Hematopoietic multipotent progenitor cell (in vitro differentiated cells): ENCODE measurements at places on chromosomes 1 and 21.

- no peak for DNase-seq
These were observed 22.9 kb downstream of the DDX20 start for GRCh38 chr1:111778541-111779051.

GRCh38 chr1:23592209-23592892 lies 33.0 kb upstream of the ID3 start:
- no peak for DNase-seq

- no peak for DNase-seq
These were observed 188.2 kb upstream of the NFIA start for GRCh38 chr1:60894130-60894529.

DNA sequence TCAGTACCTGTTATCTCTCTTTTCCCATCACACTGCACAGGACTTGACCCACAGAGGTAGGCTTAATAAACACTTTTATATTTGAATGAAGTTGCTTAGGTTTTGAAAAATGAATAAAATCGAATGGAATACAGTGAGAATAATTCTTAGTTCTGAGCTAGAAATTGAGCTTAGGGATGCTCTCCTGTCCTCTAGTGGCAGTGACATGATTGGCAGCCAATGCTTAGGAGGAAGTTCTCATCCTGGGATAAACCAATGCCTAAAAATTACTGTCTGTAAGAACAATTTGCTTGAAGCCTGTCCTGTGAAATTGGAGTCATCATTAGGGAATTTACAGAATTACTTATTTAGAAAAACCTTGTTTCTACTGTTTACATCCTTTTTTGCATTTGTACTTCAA lies 21.3 kb upstream of the CYP4X1 start:
- DNase-seq, result no peak

DNA sequence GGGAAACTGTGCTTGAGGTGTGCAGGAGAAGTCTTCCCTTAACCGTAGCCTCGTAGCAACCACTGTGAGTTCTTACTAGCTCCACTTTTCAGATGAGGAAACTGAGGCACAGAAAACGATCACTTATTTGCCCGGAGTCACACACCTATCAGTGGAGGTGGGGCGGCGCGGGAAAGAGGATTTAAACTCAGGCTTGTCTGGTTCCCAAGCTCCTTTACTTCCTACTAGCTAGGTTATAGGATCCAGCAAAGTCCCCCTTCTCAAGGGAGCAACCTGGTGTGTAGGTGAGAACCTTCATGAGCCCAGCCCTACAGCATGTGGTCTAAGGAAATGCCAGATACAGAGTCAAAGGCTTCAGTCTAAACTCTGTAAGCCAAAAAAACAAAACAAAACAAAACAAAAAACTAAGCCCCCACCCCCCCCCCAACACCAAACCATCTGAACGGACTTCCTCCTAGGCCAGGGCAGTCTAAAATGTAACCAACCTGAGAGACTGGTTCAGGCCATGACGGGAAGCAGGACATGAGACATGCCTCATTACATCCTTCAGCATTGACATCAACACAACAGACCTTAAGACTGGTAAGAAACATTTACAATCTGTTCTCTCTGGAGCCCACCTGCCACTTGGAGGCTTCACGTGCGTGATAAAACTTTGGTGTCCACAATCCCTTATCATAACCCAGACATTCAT lies 709 bp upstream of the FBXO42 start:
- DNase-seq, result peak; percentile 56

- no peak for DNase-seq
These were observed 128.5 kb downstream of the RHOU start for GRCh38 chr1:228863776-228864175.

DNA sequence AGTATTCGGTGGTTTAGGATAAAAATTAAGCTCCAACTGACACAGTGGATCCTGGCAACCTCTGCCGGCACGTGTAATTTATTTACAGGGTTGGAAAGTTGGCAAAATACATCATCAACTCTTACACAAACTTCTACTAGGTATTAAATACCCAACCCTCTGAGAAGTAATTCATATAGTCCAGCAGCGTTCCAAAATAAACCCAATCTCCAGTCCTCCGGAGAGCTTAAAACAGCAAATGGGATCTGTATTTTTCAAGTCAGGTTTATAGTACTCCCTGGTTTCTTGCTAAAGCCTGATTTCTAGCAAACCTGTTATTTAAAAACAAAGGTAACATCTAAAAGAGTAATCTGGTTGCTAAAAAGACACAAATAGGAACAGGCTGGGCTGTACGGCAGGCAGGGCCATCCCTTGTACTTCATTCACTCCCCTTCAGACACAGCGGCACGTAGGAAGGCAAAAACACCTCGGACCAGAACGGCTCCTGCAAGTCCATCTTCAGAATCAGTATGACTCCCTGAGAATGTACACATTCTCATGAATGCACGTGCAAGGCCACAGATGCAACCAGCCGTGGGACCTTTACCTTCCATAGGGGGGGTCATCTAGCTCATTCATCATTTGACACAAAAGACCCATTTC lies 8.6 kb downstream of the GLIS1 start:
- no peak for DNase-seq

- DNase-seq, result no peak
These were observed 45.3 kb upstream of the SIPA1L2 start for GRCh38 chr1:232675260-232675659.

DNA sequence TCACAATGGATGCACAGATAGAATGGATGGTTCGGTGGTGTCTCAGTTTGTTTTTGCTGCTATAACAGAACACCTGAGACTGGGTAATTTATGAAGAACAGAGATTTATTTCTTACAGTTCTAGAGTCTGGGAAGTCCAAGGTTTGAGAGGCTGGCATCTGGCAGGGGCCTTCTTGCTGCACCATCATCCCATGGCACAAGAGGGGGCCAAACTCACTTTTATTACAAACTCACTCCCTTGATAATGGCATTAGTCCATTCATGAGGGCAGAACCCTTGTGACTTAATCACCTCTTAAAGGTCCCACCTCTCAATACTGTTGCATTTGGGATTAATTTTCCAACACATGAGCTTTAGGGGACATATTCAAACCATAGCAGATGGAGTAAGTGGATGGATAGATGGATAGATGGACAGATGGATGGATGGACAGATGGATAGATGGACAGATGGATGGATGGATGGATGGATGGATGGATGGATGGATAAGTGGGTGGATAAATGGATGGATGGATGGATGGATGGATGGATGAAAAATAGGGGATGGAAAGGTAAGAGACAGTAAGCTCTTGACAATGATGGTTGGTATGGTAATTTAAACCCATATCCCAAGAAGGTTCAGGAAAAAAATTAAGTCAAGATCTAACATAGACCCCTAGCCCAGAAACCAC lies 16.5 kb downstream of the CAMK2N1 start:
- DNase-seq, result no peak

DNA sequence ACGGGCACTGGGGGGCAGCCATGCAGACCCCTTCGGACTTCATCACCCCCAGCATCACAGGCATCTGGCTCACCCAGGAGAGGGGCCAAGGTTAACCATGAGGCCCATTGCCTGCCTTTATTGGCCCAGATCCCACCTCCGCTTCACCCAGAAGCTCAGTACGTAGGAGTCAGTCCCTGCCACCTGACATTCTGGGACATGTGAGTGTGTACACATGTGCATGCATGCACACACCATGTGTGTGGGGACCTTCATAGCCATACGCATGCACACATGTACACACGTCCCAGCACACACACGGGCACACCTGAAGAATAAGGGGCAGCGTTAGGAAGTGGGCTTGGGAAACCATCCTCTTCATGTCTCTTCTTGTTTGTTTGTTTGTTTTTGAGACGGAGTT lies 24.1 kb upstream of the TRAPPC10 start:
- DNase-seq, result no peak

GRCh38 chr1:109111386-109112055 lies 2.4 kb upstream of the ELAPOR1 start:
- no peak for DNase-seq

DNA sequence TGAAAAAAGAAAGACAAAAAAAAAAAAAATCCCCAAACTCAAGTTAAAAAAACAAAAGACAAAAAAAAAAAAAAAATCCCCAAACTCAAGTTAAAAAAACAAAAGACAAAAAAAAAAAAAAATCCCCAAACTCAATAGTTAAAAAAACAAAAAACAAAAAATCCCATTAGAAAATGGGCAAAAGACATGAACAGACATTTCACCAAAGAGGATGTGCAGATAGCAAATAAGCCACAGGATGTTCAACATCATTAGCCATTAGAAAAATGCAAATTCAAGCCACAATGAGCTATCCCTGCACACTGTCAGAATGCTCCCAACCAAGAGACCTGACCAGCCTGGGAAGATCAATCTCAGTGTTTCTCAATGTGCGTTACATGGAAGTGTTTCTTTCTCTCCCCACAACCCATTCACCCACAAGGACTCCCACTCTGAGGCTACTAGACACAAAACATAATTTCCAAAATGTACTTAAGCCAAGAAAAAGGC lies 33.9 kb downstream of the MRAP start:
- no peak for DNase-seq

DNA sequence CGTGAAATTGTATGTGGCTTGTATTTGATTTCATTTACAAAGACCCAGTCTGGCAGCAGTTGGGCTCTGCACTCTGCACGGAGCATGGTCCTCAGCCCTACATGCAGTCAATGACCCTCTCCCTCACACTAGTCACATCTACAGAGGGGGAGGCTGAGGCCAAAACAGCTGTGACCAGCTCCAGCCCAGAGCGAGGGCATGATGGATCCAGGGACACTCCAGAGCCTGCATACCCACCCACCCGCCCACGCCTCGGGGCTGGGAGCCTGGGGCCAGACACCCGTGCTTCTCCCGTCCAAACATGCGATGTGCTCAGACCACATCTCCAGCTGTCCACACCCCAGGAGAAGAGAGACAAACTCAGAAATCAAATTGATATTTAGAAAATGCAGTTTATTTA lies 14.0 kb upstream of the PRDM16 start:
- DNase-seq, result no peak

DNA sequence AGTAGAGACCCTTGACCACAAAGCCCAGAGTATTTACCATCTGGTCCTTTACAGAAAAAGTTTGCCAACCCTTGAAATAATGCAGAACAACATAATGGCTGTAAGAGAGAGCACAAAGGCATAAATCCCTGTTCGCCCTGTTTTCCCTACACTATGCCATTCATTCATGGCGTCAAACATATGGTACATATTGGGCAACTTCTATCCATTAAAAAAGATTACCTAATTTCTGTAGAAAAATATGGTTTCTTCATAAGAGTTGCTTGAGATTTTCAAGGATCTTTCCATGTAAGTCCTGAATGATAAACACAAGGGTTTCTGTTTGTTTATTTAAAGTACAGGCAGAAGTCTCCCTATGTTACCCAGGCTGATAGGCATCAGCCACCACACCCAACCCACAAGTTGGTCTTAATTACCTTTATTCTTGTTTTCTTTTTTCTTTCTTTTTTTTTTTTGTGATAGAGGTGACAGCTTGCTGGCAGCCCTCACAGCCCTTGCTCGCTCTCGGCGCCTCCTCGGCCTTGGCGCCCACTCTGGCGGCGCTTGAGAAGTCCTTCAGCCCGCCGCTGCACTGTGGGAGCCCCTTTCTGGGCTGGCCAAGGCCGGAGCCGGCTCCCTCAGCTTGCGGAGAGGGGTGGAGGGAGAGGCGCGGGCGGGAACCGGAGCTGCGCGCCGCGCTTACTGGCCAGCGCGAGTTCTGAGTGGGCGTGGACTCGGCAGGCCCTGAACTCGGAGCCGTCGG lies 68.3 kb upstream of the NR5A2 start:
- no peak for DNase-seq

- no peak for DNase-seq
These were observed 798 bp downstream of the PMF1 start for GRCh38 chr1:156213644-156213966.

- DNase-seq, result no peak
These were observed 291.9 kb downstream of the KCNH1 start for GRCh38 chr1:210841926-210842625.

DNA sequence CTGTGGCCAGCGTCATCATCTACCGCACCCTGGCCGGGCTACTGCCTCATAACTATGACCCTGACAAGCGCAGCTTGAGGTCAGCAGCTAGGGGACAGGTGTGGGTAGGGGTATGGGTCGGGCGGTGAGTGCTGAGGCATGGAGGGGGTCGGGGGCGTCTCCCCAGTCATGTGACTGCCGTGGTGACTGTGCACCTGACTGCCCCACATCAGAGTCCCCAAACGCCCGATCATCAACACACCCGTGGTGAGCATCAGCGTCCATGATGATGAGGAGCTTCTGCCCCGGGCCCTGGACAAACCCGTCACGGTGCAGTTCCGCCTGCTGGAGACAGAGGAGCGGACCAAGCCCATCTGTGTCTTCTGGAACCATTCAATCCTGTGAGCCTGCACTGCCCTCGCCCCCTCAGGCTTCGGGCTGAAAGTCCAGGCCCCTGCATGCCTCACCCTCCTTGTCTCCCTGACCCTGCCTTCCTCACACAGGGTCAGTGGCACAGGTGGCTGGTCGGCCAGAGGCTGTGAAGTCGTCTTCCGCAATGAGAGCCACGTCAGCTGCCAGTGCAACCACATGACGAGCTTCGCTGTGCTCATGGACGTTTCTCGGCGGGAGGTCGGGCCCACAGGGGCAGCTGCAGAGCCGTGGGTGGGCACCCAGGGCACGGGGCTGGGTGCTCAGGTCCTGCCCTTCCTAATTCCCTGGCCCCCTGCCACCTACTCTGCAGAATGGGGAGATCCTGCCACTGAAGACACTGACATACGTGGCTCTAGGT lies 13.5 kb downstream of the PSRC1 start:
- DNase-seq, result no peak

GRCh38 chr1:209870151-209870831 lies 42.5 kb downstream of the UTP25 start:
- no peak for DNase-seq

DNA sequence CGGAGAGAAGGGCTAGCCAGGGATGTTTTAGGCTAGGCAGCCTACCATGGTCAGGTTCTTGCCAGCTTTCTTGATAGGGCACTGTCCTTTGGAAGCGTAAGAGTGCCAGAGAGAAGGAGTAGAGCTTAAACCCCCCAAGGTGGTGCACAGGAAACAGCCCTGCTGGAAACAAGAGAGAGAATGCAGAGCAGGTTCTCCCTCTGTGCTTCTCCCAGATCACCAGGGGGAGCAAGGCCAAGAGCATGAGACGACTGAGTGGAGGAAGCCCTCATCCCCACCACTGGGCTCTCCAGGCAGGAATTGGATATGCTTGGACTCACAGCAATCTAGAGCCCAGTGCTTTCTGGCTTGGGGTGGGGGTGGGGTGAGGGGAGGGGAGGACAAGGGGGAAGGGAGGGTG lies 49.8 kb downstream of the ATP2B4 start:
- DNase-seq, result no peak

- no peak for DNase-seq
These were observed 4.7 kb downstream of the TMEM54 start for GRCh38 chr1:32896451-32896850.

- DNase-seq, result no peak
These were observed 6.2 kb downstream of the ADAMTSL4 start for GRCh38 chr1:150555198-150555970.

DNA sequence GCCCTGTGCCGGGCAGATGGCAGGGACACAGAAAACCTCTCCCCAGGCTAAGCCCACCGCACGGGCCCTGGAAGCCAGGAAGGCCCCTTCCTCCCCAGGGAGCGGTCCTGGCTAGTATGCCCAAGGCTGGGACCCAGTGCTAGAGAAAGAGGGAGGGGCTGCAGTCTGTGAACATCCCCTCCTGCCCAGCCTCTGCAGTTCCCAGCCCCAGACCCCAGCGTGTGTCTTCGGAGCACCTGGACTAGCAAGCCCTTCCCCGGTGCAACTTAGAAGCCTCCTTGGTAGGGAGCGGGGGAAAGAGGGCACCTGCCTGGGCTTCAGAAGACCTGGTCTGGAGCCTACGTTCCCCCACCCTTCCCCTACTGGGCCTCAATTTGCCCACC lies 2.1 kb downstream of the PLEKHG5 start:
- no peak for DNase-seq
